Kidney (tissue), 22 donors: ENCODE measurements at places on chromosomes 12 and 14. TPM values are rescaled to one million over a fixed set of nuclear protein-coding genes. Genes with fewer than 3 reads are reported as not detected.
A peak's percentile ranks its signal among the peaks of the same experiment; 100 is the strongest.

RNF212B gene
- 2.8 TPM for polyA plus RNA-seq

SIX1 gene
- polyA plus RNA-seq: 0.13 TPM

SCNN1A gene
- polyA plus RNA-seq: 225 TPM

MYO1A gene
- 0.77 TPM for polyA plus RNA-seq

GRCh38 chr12:77152623-77153193 is 87.3 kb upstream of the E2F7 start:
- H3K27ac ChIP-seq: no peak overlapping the region
- H3K27me3 ChIP-seq: no peaks in the 10 kb centered on the region
- no peak overlapping the region for H3K4me3 ChIP-seq
- H3K36me3 ChIP-seq: no peaks in the 10 kb centered on the region
- peak; percentile 67 for DNase-seq
- H3K4me1 ChIP-seq: no peaks in the 10 kb centered on the region

GRCh38 chr14:38941488-38941887 is 161.5 kb downstream of the SEC23A start:
- H3K4me1 ChIP-seq: no peaks in the 10 kb centered on the region
- H3K36me3 ChIP-seq: no peaks in the 10 kb centered on the region
- H3K4me3 ChIP-seq: no peak overlapping the region
- DNase-seq: no peak
- H3K27ac ChIP-seq: no peak overlapping the region
- H3K27me3 ChIP-seq: no peaks in the 10 kb centered on the region

DNA sequence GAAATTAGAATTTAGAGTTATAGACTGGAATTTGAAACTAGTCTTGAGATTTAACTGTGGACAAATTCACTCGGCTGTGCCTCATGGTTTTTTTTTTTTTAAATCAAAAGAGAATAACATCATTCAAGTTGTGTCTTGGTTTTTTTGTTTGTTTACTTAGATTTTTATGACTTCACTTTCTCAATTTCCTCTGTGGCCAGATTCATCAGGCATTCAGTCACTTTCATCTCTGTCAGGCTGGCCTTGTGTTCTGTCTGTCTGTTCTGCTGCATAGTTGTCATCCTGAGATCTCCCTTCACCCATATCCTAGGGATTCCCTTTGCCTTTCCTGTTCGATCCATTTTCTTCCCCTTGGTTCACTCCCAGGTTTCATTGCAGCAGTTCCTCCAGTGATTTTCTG is 10.0 kb downstream of the MARK3 start:
- H3K36me3 ChIP-seq: no peaks in the 10 kb centered on the region
- no peak for DNase-seq
- H3K4me3 ChIP-seq: no peak overlapping the region
- no peak overlapping the region for H3K27ac ChIP-seq

DNA sequence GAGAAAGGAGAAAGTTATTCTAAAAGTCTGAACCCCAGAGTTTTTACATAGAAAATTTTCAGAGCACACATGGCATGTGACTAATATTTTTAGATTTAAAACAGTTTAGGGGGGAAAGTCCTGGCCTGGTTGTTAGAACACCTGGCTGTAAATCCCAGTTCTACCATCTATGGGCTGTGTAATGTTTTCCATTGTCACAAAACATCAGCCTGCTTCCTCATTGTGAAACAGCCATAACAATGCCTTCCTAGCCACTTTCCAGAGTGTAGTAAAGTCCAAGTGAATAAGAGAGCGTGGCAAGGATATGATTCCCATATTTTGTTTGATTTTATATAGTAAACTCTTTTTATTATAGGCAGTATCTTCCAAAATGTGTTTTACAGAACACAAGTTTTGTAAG is 310.0 kb upstream of the DCN start:
- no peaks in the 10 kb centered on the region for H3K36me3 ChIP-seq
- no peak overlapping the region for H3K4me3 ChIP-seq
- DNase-seq: no peak
- no peaks in the 10 kb centered on the region for H3K4me1 ChIP-seq
- H3K27ac ChIP-seq: no peak overlapping the region

GRCh38 chr12:94326727-94327126 is 132.9 kb downstream of the CEP83 start:
- H3K27me3 ChIP-seq: no peaks in the 10 kb centered on the region
- no peak overlapping the region for H3K27ac ChIP-seq
- peaks cover 2% of the 10 kb centered on the region for H3K36me3 ChIP-seq
- H3K4me1 ChIP-seq: no peaks in the 10 kb centered on the region
- DNase-seq: no peak

- H3K4me1 ChIP-seq: no peaks in the 10 kb centered on the region
- no peak for DNase-seq
- H3K27me3 ChIP-seq: no peaks in the 10 kb centered on the region
- H3K36me3 ChIP-seq: no peaks in the 10 kb centered on the region
- H3K4me3 ChIP-seq: no peak overlapping the region
- no peak overlapping the region for H3K27ac ChIP-seq
Measured at GRCh38 chr14:101897326-101897725, 67.0 kb upstream of the DYNC1H1 start.

DNA sequence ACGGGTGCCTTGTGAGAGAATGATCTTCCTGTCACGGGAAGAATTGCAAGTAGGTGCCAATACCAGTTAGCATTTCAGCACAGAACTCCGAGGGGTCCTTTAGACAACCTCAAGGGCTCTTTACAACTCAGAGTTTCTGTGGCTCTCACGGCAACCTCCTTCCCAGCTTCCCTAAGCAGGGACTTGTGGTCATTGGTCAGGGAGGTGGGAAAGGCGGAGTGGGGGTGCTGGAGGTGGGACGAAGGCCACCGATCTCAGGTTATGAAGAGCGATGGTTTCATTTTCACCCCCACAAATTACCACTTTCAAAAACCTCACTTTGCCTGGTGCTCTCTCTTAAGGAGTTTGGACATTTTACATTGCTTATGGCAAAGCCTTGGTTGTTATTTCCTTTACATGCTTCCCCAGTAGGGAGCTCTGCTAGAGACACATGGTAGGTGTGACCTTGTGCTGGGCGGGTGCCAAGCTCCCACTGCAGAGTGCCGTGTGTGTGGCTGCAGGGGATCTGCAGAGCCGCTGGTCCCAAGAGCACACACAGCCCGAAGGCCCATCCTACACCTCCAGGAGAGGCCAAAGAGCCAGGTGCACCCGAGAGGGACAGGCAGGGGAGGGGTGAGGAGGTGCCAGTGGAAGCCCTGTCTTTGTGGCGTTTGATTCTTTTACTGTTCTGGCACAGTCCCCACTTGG is 21.4 kb downstream of the BCL2L14 start:
- DNase-seq: no peak
- no peak overlapping the region for H3K4me3 ChIP-seq
- H3K27ac ChIP-seq: no peak overlapping the region

- H3K4me3 ChIP-seq: no peak overlapping the region
- peaks cover 54% of the 10 kb centered on the region for H3K36me3 ChIP-seq
- peaks cover 9% of the 10 kb centered on the region for H3K4me1 ChIP-seq
Measured at GRCh38 chr12:10220398-10221077, 7.9 kb downstream of the GABARAPL1 start.

DNA sequence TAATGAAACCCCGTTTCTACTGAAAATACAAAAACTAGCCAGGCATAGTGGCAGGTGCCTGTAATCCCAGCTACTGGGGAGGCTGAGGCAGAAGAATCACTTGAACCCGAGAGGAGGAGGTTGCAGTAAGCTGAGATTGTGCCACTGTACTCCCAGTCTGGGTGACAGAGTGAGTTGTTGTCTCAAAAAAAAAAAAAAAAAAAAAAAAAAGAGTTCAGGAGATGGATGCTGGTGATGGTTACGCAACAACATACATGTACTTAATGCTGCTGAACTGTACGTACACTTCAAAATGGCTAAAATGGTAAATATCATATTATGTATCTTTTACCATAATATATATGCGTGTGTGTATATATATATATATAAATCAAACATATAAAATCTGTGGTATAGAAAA is 29.0 kb downstream of the ACTN1 start:
- H3K27me3 ChIP-seq: no peaks in the 10 kb centered on the region
- H3K4me1 ChIP-seq: no peaks in the 10 kb centered on the region
- DNase-seq: no peak
- H3K4me3 ChIP-seq: no peak overlapping the region
- no peaks in the 10 kb centered on the region for H3K36me3 ChIP-seq

GRCh38 chr14:77031759-77032490 is 3.4 kb upstream of the IRF2BPL start:
- H3K27me3 ChIP-seq: no peaks in the 10 kb centered on the region
- H3K36me3 ChIP-seq: no peaks in the 10 kb centered on the region
- DNase-seq: peak; percentile 51
- peak overlapping the region; percentile 93 for H3K27ac ChIP-seq

- H3K4me1 ChIP-seq: no peaks in the 10 kb centered on the region
- no peaks in the 10 kb centered on the region for H3K36me3 ChIP-seq
- H3K4me3 ChIP-seq: no peak overlapping the region
- DNase-seq: no peak
- no peaks in the 10 kb centered on the region for H3K27me3 ChIP-seq
- no peak overlapping the region for H3K27ac ChIP-seq
Measured at GRCh38 chr14:101819251-101819990, 57.9 kb downstream of the PPP2R5C start.

GRCh38 chr12:70571705-70572268 is 65.4 kb downstream of the PTPRB start:
- H3K27me3 ChIP-seq: no peaks in the 10 kb centered on the region
- H3K27ac ChIP-seq: no peak overlapping the region
- H3K36me3 ChIP-seq: no peaks in the 10 kb centered on the region
- H3K4me1 ChIP-seq: no peaks in the 10 kb centered on the region
- no peak overlapping the region for H3K4me3 ChIP-seq

DNA sequence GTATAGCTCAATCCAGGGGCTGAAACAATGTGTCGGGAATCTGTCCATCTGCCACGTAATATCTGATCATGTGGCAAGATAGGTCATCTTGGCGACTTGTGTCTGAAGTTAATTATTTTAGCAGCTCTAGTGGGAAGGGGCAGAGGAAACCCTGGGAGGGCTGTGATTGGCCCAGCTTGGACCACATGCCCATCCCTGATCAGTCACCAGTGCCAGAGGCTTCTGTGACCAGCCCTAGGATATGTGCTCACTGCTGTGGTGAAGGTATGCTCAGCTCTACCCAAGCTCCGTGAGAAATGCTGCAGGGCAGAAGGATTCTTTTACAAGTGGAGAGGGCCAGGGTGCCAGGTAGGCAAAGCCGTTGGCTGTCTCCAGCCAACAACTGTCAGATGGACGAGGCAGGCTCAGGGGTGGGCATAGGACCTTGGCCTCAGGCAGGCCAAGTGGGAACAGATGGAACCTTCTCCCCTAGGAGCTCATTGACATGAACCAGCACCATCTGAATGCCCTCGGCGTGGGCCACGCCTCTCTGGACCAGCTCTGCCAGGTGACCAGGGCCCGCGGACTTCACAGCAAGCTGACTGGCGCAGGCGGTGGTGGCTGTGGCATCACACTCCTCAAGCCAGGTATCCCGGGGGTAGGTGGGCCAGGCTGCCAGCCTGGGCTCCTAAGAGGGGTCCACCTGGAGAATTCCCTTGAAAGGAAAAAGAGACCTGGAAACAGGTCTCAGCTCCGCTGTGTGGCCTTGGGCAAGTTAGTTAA is 21.1 kb downstream of the MVK start:
- no peak overlapping the region for H3K27ac ChIP-seq
- DNase-seq: no peak
- H3K4me3 ChIP-seq: no peak overlapping the region
- H3K27me3 ChIP-seq: no peaks in the 10 kb centered on the region

- H3K27ac ChIP-seq: no peak overlapping the region
- no peaks in the 10 kb centered on the region for H3K27me3 ChIP-seq
- no peaks in the 10 kb centered on the region for H3K36me3 ChIP-seq
- H3K4me1 ChIP-seq: no peaks in the 10 kb centered on the region
- no peak overlapping the region for H3K4me3 ChIP-seq
Measured at GRCh38 chr12:9047105-9047504, 57.8 kb downstream of the KLRG1 start.

GRCh38 chr12:93877446-93877845 is 200.3 kb downstream of the CRADD start:
- no peak overlapping the region for H3K4me3 ChIP-seq
- no peak for DNase-seq
- H3K36me3 ChIP-seq: no peaks in the 10 kb centered on the region
- H3K4me1 ChIP-seq: peaks cover 2% of the 10 kb centered on the region
- H3K27me3 ChIP-seq: no peaks in the 10 kb centered on the region
- H3K27ac ChIP-seq: no peak overlapping the region

GRCh38 chr12:32117316-32117715 is 10.7 kb downstream of the BICD1 start:
- no peak for DNase-seq
- no peak overlapping the region for H3K27ac ChIP-seq
- H3K4me1 ChIP-seq: peaks cover 2% of the 10 kb centered on the region

DNA sequence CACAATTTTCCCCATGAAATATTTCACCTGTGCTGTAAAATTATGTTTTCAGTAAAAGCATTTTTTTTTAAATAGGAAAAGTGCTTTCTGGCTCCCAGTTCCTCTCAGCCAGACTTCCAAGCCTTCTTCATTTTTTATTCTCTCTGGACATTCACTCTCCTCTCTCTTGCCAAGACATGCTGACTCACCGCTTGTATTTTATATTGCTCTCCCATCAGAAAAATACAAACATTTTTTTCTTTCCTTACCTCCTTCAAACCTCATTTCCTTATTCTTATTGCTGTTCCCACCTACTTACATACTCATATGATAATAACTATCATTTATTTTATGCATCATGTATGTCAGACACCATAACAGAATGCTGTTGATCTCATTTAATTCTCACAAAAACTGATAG is 37.7 kb upstream of the ZNF641 start:
- DNase-seq: no peak
- H3K36me3 ChIP-seq: no peaks in the 10 kb centered on the region
- no peaks in the 10 kb centered on the region for H3K4me1 ChIP-seq
- no peak overlapping the region for H3K4me3 ChIP-seq
- no peaks in the 10 kb centered on the region for H3K27me3 ChIP-seq
- H3K27ac ChIP-seq: no peak overlapping the region

GRCh38 chr12:92000597-92000996 is 145.0 kb downstream of the BTG1 start:
- H3K36me3 ChIP-seq: no peaks in the 10 kb centered on the region
- H3K4me1 ChIP-seq: no peaks in the 10 kb centered on the region

- H3K36me3 ChIP-seq: no peaks in the 10 kb centered on the region
- H3K4me1 ChIP-seq: no peaks in the 10 kb centered on the region
- H3K27me3 ChIP-seq: no peaks in the 10 kb centered on the region
- no peak overlapping the region for H3K4me3 ChIP-seq
Measured at GRCh38 chr12:97159377-97159776, 252.3 kb downstream of the NEDD1 start.

DNA sequence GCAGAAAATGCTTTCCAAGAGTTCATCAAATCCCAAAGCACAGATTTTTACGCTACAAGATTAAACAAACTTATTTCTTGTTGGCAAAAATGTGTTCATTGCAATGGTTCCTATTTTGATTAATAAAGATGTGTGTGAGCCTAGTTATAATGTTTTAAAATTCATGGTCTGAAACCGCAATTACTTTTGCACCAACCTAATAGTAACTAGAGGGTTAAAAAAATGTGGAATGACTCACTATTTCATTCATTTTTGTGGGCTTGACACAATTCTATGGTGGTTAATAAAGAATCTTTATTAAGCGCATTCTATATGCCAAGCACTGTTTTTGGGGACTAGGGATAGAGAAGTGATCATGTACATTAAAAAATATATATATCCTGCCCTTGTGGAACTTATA is 38.6 kb upstream of the METAP2 start:
- no peaks in the 10 kb centered on the region for H3K27me3 ChIP-seq
- H3K36me3 ChIP-seq: no peaks in the 10 kb centered on the region
- no peaks in the 10 kb centered on the region for H3K4me1 ChIP-seq
- no peak overlapping the region for H3K4me3 ChIP-seq
- no peak overlapping the region for H3K27ac ChIP-seq

- peaks cover 60% of the 10 kb centered on the region for H3K36me3 ChIP-seq
- no peaks in the 10 kb centered on the region for H3K27me3 ChIP-seq
- DNase-seq: no peak
- no peaks in the 10 kb centered on the region for H3K4me1 ChIP-seq
- H3K4me3 ChIP-seq: no peak overlapping the region
- no peak overlapping the region for H3K27ac ChIP-seq
Measured at GRCh38 chr12:109513051-109513450, 35.6 kb downstream of the UBE3B start.
